ENCODE measurements at places on chromosomes 11 and 22.

- no peak for DNase-seq
Measured at GRCh38 chr22:29211066-29211465, 5.4 kb downstream of the EMID1 start.

DNA sequence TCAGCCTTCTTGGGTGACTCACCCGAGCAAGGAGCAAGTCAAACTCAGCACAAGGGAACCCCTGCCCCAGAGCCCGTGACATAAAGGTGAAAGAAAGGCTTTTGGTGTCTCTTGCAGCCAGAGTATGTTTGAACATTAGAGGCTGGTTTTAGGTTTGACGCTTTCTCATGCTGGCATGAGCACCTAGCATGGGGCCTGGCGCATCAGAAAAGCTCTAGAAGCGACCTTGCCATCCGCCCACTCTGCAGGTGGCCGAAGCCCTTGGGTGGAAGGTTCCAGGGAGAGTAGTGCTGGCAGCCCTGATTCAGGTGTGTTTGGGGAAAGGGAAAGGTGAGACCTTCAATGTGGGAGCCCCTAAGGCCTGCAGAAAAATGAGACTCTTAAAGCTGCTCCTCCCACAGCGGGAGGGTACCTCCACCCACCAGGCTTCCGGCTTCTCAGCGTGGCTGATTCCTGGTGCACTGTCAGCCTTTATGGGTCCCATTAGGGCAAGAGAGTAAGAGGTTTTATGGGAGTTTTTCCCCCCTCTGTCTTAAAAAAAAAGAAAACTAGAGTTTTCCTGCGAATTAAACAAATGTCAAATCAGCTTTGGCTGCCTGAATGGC, 88.4 kb downstream of the GRIK4 start:
- DNase-seq, result no peak

DNA sequence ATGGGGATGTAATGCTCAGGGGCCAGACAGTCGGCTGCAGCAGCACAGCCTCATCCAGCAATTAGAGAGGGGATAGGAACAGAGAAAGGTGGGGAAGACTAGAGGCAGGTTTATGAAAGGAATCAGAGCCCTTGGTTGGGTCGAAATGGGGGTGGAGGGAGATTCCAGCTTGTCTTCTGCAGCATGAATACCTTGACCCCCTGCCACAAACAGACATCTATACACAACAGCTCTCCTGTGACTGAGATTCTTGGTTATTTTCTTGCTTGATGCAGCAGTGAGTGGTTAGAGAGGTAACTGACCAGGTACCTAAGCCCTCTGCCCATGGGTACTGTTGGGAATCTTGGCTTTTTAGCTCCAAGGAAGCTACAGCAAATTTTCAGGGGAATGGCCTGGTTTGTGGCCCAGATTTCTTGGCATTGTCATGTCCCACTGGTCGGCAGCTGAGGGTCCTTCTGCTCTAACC, at the start of gene TRIM49D1:
TSS of gene TRIM49D1 (minus strand) at position 51 of the 466 bp plus-strand sequence. CDS start 4,535 bp downstream, outside the sequence.
- DNase-seq, result no peak

DNA sequence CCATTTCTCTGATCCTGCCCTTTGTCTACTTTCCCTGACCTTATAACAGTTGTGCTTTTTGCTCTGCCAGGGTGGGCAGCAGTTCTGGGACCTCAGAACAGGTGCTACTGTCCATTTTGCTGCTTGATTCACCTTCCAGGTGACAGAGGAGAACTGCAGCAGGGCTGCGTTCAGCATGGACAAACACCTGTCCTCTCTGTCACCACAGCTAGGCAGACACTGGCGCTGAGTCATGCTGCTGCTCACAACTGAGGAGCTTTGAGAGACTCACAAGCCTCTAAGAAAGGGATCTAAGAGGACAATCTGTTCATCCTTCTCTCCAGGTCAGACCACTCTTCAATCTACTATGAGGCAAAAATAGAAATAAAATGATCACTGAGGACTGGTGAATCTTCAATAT, 1144.5 kb upstream of the CCDC90B start:
- DNase-seq, result no peak

DNA sequence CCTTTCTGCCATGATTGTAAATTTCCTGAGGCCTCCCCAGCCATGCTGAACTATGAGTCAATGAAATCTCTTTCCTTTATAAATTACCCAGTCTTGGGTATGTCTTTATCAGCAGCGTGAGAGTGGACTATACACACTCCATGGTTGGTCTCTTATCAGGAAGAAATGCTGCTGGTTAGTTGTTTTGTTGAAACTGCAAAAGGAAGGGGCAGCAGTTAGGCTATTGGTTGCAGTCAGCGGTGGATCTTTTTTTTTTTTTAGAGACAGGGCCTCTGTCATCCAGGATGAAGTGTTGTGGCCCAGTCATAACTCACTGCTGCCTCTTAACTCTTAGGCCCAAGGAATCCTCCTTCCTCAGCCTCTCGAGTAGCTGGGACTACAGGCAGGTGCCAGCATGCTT, 51.7 kb downstream of the HSD17B12 start:
- DNase-seq, result no peak

DNA sequence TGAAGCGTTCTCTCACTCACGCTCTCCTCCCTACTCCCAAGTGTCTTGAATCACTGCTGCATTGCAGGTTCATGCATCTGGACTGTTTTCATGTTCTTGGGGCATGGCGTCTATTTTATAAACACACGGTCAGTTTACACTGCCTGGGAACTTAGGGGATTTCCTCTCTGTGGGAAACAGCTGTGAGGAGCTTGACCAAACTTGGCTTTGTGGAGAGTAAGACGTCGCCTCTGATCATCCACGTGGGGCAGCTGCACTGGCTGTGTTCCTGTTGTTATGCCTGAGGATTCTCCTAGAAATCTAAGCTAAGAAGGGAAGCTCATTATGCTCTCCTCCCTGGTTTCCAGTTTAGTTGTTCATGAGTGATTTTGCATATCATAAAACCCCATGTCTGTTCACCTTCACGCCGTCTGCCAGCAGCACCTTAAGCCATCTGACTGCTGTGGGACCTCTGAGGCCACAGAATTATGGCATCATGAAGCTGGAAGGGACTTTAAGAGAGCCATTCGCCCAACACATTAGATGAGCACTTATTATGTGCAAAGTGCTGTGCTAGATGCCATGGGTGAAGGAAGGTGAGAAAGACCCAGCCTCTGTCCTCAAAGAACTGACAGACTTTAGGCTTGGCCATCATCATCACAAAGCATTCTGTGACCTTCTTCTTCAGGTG, 38.8 kb upstream of the POU2AF1 start:
- peak; percentile 19 for DNase-seq

- peak; percentile 69 for DNase-seq
Measured at GRCh38 chr11:9613830-9614762, 40.6 kb downstream of the WEE1 start.

DNA sequence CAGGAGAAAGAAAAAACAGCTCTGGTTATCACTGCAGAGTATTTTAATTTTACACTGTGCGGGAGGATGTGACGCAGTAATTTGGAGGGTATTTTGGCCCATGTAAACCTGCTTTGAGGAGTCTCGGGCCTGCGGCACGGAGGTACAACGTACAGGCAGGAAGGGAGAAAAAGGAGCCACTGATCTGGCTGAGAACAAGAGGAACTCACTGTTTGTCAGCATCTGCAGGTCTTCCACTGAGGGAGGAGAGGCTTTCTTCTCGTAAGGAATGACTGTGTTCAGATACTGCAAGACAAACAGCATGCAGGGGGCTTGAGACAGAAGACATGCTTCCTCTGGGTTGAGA, 44.0 kb downstream of the FEZ1 start:
- no peak for DNase-seq

DNA sequence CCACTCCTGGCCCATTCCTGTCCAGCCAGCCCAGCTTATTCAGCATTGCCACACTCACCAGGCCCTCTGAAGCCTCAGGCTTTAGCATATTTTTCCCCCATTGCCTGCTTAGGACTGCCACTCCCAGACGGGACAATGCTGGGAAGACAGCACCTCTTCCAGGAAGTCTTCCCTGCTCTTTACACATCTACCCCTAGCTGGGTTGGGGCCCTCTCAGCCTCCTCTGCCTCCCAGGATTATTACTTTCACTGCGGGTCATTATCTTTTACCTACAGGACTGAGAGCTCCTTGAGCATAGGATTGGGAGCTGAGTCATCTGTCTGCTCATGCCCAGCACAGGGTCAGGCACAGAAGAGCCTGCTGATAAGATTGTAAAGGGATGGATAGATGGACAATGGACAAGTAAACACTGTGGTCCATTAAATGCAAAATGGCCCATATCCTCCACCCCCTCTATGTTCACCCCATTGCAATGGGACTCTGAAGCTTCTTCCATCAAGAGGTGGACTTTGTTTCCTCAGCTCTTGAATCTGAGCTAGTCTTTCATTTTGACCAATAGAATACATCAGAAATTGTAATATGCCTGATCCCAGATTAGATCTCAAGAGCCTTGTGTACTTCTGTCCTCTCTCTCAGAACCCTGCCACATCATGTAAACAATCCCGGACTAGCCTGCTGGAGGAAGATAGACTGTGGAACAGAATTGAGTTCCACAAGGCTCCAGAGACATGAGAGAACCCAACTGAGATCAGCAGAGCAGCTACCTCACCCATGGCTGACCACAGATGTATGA, 32.0 kb upstream of the LRRC32 start:
- DNase-seq, result no peak

DNA sequence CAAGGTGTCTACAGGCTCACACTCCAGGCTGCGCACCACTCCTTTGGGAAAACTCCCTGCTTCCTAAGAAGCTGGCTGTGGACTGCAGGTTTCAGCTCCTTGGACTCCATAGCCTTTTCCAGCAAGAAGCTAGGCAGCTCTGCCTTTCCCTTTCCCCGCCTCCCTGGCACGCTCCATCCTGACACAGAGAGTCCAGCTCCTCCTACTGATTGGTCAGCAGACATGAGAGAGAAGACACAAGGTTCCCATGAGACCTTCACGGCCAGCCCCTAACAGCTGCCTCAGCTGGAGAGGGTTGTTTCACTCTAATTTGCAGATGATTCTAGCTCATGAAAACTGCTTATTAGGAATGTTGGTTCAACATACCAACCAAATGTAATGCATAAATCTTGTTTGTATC, 27.6 kb downstream of the TENM4 start:
- DNase-seq, result peak; percentile 56

DNA sequence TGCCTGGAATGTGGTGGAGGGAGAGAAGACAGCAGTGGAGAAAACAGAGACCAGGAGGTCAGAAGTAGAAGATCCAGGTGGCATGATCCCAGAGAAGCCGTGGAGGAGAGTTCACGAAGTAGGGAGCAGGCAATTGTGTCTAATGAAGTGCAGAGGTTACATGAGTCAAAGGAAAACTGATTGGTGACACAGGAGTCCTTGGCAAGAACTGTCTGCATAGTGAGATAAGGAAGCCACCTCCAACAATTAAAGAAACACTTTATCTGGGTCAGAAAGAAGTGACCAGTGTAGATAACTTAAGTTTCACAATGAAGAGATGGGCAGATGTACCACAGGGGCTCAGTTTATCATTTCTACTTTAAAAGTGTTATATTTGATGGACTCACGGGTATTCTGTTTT, 57.0 kb upstream of the PTH start:
- no peak for DNase-seq

- DNase-seq, result peak; percentile 42
Measured at GRCh38 chr11:129023968-129024676, 81.5 kb upstream of the TP53AIP1 start.

- no peak for DNase-seq
Measured at GRCh38 chr11:8267280-8267679, 3.6 kb upstream of the LMO1 start.

DNA sequence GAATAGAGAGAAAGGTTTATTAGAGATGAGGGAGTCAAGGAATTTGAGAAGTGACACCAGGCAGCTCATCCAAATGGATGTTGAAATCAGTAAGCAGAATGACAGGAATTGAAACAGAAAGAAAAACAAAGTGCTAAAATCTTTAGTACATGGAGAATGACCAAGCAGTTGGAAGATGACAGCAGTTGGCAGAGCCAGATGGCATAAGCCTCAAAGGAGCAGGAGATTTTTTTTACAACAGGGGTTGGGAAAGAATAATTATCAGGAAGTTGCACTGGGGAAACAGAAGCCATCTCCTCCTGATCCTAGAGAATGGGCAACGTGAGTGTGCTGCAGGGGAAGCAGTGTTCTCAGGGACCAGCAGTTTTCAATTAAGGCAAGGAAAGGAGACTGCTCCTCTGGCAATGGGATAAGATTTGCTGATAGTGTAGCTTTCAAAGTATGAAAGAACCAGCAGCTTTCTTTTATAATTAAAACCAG, 28.9 kb downstream of the RAB39A start:
- no peak for DNase-seq

DNA sequence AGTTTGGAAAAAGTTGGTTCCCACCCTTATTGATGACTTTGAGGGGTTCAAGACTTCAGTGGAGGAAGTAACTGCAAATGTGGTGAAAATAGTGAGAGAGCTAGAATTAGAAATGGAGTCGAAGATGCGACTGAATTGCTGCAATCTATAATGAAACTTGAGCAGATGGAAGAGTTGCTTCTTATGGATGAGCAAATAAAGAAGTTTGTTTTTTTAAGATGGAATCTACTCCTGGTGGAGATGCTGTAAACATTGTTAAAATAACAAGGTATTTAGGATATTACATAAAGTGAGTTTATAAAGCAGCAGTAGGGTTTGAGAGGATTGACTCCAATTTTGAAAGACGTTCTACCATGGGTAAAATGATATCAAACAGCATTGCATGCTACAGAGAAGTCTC, 64.2 kb upstream of the GRK2 start:
- DNase-seq, result no peak

GRCh38 chr11:65206441-65206841, 24.7 kb downstream of the CAPN1 start:
- no peak for DNase-seq

- no peak for DNase-seq
Measured at GRCh38 chr11:45374653-45375059, 88.5 kb upstream of the SYT13 start.

GRCh38 chr11:91947215-91947820, 277.3 kb upstream of the FAT3 start:
- peak; percentile 61 for DNase-seq

- DNase-seq, result no peak
Measured at GRCh38 chr11:36558571-36559413, 9.0 kb upstream of the RAG1 start.

GRCh38 chr11:43774786-43775185, 94.2 kb downstream of the HSD17B12 start:
- DNase-seq, result no peak

DNA sequence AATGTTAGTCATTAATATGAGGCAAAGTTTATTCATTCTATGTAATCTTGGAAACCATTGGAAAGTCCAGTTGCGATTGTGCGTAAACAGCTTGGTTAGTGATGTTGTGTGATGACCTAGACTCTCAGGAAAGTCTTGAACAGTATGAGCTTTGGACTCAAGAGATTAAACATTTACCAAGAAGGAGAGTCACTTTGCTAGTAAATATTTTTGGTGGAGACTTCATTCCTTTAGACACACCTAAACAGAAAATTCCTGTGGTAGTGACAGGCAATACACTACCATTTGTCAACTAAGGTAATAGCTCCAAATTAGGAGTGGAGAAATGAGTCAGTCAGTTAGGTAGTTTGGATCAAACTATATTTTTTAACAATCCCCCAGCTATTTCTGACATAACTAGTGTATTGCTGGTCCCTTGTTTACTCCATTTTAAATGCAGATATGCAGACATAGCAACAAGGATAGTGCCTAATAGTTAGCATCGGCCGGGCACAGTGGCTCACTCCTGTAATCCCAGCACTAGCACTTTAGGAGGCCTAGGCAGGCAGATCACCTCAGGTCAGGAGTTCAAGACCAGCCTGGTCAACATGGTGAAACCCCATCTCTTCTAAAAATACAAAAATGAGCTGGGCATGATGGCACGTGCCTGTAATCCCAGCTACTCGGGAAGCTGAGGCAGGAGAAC, 89.3 kb downstream of the ARHGAP42 start:
- peak; percentile 94 for DNase-seq

- DNase-seq, result peak; percentile 48
Measured at GRCh38 chr11:29271616-29272015, 745.2 kb downstream of the KCNA4 start.

Measured in kidney glomerular epithelial cell (primary cell).